ENCODE measurements at places on chromosomes 4 and X.

DNA sequence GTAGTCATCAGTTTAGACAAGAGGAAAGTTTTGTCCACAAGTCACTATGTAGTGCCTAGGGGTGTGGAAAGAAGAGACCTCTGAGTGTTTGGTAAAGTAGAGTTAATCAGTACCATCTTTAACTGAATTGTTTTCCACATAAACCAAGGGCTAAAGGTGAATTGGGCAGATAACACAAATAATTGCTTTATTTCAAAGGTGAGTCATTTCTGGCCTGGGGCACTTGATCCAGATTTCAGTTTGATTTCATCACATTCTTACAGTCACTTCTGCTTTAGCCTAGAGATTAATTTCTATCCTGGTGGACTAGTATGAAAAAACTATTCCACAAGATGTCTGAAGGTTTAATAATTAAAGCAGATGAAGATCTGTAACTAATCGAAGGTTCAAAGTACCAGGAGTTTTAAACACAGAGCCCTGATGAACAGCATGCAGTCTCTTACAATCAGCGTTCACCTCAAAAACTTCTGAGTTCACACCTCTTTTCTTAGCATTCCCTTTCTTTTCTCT lies 74.5 kb upstream of the BOD1L1 start:
- DNase-seq, result no peak

DNA sequence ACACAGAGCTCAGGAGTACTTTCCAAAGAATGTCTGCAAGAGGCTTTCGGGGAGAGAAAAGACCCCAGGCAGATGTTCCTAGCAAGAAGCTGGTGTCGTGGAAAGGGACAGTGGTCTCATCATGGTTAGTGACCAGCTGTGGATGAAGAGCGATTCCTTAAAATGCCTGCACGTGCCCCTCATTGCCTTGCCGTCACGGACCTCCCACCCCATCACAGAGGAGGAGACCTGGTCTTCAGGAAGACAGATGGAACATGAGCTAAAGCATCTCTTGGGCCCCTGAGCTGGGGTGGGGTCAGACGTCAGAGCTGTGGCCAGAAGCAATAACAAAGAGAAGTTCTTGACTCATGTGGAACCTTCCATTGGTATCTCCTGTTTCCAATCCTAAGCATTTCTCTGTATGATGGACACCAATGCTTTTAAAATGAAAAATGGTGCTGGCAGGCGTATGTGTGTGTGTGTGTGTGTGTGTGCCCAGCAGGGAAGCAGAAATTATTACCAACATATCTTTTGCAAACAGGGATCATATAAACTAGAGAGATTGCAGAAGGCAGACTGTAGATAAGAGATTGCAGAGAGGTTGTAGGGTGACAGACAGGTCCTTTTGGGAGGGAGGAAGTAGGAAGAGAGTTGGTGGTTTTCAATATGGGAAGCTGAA lies 25.2 kb upstream of the ASMTL start:
- no peak for DNase-seq

DNA sequence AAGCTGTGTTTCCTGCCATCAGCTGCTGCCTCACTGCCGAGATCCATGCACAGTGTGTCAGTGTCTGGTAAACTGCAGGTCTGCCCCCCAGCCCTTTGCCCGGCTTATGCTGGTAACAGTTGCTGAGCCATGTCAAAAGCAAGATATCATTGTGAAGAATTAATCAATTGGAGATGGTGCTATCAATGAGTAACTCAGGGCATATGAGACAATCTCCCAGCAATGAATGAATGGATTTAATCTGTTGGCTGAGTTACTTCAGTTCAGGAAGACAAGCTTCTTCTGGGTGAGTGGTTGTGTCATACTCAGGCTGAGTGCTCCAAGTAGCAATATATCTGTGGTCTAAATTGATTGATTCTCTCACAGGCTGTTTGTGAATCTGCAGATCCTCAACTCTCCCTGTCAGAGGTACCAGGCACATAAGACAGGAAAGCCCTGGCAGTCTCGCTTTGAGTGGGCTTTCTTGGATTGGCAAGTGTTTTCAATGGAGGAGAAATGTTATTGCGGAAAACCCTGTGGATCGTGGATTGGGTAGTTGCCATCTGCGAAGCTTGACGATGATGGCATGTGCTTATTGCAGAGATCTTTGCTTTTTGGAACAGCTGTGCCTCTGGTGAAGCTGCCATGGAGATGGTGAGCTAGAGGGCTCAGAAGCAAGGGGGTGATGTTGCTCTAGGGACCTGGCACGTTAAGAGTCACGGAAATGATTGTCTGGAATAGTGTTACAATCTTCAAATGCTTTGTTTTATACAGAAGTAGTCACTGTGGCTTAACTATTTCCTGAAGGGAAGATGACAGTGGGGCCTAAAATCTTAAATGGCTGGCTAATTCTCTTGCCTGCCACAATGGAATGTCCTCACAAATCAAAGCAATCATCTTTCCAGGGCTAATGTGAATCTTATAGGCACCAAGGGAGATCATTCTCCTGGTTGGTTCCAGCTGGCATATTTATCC lies 147.6 kb upstream of the TBC1D9 start:
- DNase-seq, result no peak

DNA sequence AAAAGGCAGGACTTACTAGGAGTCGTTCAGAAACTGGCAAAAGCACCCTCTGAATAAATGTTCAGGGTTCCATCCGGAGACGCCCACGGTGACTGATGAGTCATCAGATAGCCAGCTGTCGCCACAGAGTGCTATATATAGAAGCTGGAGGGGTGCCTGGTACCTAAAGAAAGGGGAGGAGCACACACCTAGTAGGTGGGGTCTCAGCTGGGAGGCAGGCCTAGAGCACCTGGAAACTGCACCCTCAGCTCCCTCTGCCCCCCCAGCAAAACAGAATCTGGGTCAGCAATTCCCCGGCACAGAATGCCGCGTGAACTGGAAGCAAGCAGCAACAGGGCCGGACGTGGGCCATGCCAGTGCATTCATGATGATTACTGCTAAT lies 242.0 kb downstream of the BCOR start:
- DNase-seq, result peak; percentile 21

DNA sequence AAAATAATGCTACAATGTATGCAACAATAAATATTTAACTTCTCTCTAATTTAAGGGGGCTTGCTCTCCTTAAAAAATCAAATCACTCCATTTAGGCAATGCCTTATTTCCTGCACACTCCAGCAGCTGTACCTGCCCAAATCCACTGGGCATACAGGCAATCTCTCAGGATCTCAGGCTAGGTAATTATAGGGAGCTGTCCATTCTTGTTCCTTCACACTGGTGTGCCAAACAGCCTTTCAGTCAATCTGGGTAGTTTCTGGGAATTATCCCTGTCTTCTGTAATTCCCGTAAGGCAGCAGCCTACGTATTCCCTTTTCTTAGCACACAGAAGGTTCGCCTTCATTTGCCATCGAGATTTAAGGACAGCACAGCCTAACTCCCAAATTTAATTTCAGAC lies 922.6 kb upstream of the SLIT2 start:
- no peak for DNase-seq

DNA sequence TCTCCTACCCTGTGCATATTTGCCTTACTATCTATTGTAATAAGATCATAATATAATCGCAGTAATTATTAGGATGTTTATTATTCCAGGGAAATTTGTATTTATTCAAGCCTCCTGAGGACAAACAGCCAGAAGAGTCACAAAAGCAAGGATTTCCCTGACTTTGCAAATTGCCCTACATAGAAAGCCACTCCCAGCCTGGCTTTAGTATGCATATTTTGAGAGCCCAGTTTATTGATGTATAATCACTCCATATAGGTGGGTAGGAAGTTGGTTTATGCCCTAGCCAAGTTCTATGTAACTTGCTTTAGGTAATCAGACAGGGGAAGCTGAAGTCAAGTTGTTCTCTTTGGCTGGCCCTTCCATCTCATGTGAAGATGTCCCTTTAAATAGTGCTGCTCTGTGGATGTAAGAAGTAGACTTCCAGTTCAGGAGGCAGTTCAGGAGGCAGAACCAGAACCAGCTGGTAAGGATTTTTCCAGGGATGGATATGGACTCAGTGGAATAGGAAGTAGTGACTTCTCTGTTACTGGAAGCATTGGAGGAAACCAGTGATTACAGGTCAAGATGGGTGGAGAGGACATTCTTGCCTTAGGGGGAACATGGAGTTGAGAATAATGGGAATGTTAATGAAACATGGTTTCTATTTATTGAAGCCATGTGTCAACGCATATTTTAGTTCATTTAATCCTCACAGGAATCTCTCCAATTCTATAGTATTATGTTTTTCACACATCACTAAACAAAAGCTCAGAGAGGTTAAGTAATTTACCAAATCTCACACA lies 70.5 kb upstream of the KIT start:
- DNase-seq, result no peak

GRCh38 chrX:16999275-16999674 lies 52.8 kb downstream of the REPS2 start:
- DNase-seq, result no peak

- DNase-seq, result no peak
These were observed 317.5 kb downstream of the ARAP2 start for GRCh38 chr4:35926788-35927187.

DNA sequence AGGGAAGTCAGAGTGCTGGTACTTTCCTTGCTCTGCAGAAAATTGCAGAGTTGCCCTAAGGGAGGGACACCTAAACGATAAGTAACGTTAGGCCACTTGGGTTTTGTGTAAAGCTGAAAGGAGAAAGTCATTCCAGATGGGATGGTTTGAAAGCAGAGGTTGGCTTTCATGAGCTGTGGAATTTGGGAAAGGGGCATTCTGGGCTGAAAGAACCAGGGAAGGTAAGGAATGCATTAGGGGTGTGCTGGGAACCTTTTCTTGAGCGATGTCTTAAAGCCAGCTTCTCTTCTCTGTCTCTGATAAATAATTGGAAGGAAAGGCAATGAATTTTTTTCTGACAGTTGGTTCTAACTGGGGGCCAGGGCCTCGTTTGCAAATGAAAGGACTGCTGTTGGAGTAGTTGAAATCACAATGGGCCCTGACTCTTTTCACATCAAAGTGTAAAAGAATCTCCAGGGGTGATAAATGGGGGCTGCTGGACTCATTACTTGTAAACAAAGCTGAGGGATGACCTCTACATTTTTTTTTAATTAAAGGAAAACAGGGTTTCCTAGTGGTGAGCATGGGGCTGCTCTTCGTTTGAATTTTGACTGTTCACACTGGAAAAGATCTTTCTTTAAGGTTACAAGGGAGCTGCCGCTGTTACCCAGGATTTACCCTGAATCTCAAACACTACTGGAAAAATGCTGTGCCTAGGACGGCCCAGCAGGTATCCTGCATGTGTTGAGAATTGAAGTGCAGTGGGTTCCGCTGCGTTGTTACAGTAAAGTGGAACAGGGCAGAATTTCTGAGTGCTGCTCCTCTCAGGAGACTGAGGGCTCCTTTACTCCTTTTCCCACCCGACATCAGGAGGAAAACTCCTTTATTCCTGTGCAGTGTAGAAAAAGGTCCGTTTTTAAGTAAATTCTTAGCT lies 25.0 kb downstream of the AFF1 start:
- DNase-seq, result no peak

DNA sequence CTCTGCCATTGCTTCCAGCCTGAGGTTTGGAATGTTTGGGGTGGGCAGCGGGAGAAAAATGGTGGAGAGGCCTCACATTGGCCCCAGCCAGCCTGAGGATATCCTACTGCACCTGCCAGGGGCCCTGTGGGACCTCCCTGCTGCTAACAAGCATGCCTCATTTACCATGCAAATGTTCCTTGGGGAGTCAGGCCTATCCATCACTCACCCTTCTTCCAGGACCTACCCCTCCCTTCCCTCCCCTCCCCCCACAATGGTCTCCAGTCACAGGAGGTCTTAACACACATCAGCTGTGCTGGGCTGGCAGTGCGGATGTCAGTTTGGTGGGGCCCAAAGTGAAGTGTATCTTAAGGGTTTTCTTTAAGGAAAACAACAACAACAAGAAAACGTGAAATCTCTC lies 139.2 kb downstream of the SHOX start:
- no peak for DNase-seq

GRCh38 chrX:20472148-20472547 lies 205.4 kb upstream of the RPS6KA3 start:
- DNase-seq, result no peak

DNA sequence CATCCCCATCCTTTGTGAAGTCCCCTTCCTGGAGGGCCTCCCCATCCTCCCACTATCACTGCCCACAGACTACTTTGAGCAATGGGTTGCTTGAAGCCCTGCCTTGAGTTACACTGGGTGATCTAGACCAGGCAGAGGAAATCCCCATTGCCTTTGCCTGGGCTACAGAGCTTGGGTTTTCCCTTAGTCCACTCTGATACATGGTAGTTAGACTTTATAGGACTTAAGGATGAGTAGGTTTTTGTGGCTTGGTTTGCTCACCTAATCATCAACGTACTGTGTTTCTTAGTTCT lies 56.6 kb downstream of the TMEM131L start:
- DNase-seq, result peak; percentile 30

GRCh38 chrX:154738011-154738738 lies 12.7 kb downstream of the GAB3 start:
- DNase-seq, result no peak

DNA sequence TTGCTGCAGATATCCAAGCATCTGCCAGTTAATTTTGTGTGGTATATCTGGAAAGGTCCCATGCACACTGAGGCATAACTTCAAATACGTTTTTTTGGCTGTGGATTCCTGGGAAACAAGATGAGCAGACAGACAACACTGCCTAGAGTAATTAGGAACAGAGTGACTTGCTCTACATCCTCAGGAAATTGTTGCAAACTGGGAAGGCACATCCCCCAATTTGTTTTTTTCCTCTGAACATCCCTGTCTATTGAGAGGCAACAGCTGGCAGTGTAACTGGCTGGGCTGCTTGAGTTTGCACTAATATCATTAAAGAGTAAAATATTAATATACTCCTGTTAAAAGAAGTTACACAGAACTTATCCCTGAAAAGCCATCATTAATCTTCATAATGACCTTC lies 207.7 kb upstream of the SLIT2 start:
- DNase-seq, result no peak

- no peak for DNase-seq
These were observed 241.2 kb downstream of the ANK2 start for GRCh38 chr4:113290666-113291065.

DNA sequence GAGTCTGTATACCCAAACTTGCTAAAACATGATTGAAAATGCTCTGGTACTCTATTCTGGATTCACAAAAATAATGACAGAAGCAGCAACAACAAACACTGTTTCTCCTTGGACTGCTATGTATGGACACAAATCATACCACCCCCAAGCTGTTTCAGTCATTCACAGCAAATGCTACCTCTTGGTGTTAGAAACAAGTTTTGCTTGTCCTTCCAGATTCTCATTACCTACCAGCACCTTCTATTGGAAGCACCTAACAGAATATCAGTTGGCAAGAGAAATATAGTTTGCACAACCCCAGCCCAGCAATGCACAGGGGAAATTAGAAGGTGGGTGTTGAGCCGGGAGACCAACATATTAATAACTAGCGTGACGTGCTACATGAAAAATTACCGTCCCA lies 1950.9 kb downstream of the C4orf33 start:
- no peak for DNase-seq
